Activated T-helper 2 cell treated with anti-CD3 and anti-CD28 coated beads, Interferon-gamma antibody, Interleukin-2, Interleukin-4, amounts not matched to agents 10 μg/mL and 5 μg/mL and 100 μg/mL, durations not matched to agents 14 hours and 24 hours and 36 hours (primary cell): ENCODE measurements at places on chromosomes 7 and 10.

DNA sequence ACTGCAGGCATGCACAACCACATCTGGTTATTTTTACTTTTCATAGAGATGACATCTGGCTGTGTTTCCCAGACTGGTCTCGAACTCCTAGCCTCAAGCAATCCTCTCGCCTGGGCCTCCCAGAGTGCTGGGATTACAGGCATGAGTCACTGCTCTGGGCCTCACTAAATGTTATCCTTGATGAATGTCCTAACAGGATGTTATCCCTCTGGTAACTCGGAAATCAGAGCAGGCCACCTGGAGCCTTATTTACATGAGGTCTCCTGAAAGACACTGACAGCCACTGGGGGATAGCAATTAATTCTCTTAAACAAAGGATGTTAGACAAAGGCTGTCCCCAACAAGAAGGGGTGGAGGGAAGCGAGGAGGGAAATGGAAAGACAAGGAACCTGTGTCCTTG, 4.5 kb upstream of the ZNF438 start:
- no peaks in the 10 kb centered on the region for H3K27me3 ChIP-seq
- H3K4me1 ChIP-seq = peaks cover 10% of the 10 kb centered on the region
- no peaks in the 10 kb centered on the region for H3K36me3 ChIP-seq
- H3K27ac ChIP-seq = no peak overlapping the region

GRCh38 chr7:155166673-155167370, 96.7 kb downstream of the HTR5A start:
- peaks cover 18% of the 10 kb centered on the region for H3K27me3 ChIP-seq
- H3K27ac ChIP-seq = no peak overlapping the region
- H3K36me3 ChIP-seq = no peaks in the 10 kb centered on the region
- no peak for DNase-seq
- no peak overlapping the region for H3K4me3 ChIP-seq
- H3K4me1 ChIP-seq = no peaks in the 10 kb centered on the region

GRCh38 chr7:2930310-2931033, 86.4 kb upstream of the GNA12 start:
- peaks cover 61% of the 10 kb centered on the region for H3K36me3 ChIP-seq
- no peaks in the 10 kb centered on the region for H3K27me3 ChIP-seq
- no peak for DNase-seq
- H3K4me3 ChIP-seq = no peak overlapping the region

DNA sequence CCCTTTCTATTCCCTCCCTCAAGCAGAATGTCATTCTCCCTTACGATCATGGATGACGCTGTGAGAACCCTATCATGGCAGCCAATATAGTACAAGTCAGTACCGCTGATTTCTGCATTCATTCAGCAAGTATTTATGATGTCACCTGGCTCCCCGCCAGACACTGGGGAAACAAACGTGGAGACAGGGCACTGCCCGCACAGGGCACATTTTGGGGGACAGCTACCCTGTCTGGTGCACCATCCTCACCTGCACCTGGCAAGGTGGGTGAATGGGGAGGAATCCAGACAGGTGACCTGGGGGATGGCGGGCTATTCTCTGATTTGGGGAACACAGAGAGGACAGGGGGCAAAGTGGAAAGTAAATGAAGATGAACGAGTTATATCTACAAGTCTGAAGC, 28.4 kb downstream of the MKI67 start:
- H3K36me3 ChIP-seq = peaks cover 66% of the 10 kb centered on the region
- no peak overlapping the region for H3K4me3 ChIP-seq
- peaks cover 40% of the 10 kb centered on the region for H3K4me1 ChIP-seq
- no peak for DNase-seq
- no peaks in the 10 kb centered on the region for H3K27me3 ChIP-seq

DNA sequence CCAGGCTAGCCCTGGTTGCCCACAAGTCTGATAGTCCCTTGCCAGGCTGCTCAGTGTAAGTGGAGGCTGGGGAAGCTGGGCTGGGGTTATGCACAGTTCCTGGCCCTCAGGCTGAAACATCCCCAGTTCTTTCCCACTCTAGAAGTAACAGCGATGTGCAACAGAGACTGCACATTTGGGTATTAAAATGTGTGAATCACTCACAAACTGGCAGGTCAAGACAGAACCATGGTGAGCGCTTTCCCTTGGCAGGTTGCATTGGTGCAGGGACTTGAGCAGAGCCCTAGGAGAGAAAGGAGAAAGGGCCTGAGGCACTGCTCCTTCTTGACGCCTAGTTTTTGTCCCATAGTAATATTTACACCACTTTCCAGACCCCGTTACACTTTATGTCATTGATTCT, 56.1 kb upstream of the SLC35B4 start:
- H3K4me1 ChIP-seq = no peaks in the 10 kb centered on the region
- H3K36me3 ChIP-seq = no peaks in the 10 kb centered on the region
- H3K27me3 ChIP-seq = peaks cover 16% of the 10 kb centered on the region

GRCh38 chr10:35739998-35740397, 97.9 kb upstream of the FZD8 start:
- no peak for DNase-seq
- no peaks in the 10 kb centered on the region for H3K36me3 ChIP-seq
- no peak overlapping the region for H3K27ac ChIP-seq
- no peaks in the 10 kb centered on the region for H3K4me1 ChIP-seq

DNA sequence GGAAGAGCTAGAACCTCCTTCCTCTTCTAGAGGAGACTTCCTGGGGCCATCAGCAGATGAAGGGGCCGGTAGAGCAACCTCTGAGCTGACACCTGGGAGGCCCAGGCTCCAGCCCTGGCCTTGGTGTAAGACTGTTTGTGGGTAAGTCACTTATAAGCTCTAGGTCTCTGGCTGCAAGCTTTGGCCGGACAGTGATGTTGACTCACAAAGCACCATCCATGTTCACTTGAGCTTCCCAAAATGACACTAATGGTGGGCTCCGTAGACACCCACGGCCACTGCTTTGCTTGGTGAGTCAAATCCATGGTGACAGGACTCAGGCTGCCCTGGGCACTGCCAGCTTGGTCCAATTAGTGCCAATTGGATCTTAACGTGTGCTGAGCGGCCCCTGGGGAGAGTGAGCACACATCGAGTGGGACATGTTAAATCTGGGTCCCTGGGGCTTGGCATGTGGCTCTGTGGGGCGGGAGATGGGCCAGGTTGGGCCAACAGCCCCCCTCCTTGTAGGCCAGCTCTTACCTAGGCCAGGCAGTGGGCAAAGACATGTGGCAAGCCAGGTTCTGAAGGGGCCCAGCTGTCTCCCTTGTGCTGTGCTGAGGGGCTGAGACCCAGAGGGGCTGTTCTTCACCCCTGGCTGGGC, 16.7 kb downstream of the NEURL1 start:
- no peak for DNase-seq
- no peak overlapping the region for H3K27ac ChIP-seq
- H3K27me3 ChIP-seq = peaks cover 30% of the 10 kb centered on the region
- H3K4me1 ChIP-seq = peaks cover 3% of the 10 kb centered on the region
- H3K36me3 ChIP-seq = no peaks in the 10 kb centered on the region

GRCh38 chr10:13808556-13809391, 222.0 kb downstream of the PRPF18 start:
- peaks cover 4% of the 10 kb centered on the region for H3K27me3 ChIP-seq
- no peak overlapping the region for H3K4me3 ChIP-seq
- H3K36me3 ChIP-seq = no peaks in the 10 kb centered on the region
- no peak for DNase-seq

- H3K4me1 ChIP-seq = no peaks in the 10 kb centered on the region
- H3K36me3 ChIP-seq = no peaks in the 10 kb centered on the region
- H3K27me3 ChIP-seq = peaks cover 5% of the 10 kb centered on the region
- no peak for DNase-seq
Observed at GRCh38 chr10:1661859-1662437, 75.4 kb downstream of the ADARB2 start.

GRCh38 chr7:114886241-114886640, 35.7 kb upstream of the MDFIC start:
- peak overlapping the region; percentile 19 for H3K27ac ChIP-seq
- peaks cover 30% of the 10 kb centered on the region for H3K4me1 ChIP-seq
- H3K27me3 ChIP-seq = no peaks in the 10 kb centered on the region
- H3K36me3 ChIP-seq = peaks cover 8% of the 10 kb centered on the region
- no peak for DNase-seq

DNA sequence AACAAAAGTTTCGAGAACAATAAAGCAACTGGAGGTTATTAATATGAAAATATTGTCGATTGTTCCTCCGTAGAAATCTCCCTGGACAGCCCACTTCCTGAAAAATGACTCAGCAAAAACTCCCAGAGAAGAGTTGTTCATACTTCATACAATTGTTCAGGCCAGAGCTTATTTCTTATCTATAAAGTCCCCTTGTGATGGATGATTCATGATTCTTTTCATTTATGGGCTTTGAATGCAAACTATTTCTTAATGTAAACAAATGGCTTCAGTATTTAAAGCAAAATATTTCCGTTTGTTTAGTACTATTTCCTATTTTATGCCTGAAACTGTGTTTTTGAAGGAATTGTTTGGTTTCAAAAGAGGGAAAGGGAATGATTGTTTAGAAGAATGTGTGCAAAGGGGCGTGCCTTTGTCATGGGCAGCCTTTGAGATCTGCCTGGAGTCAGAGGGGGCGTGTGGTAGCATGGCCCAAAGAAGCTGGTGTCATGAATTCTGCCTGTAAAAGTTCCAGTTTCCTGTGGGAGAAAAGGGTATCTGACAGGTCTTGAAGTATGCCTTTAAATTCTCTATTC, 26.2 kb upstream of the EXOC6 start:
- no peak overlapping the region for H3K4me3 ChIP-seq
- H3K4me1 ChIP-seq = peaks cover 12% of the 10 kb centered on the region
- H3K36me3 ChIP-seq = no peaks in the 10 kb centered on the region
- no peak for DNase-seq

DNA sequence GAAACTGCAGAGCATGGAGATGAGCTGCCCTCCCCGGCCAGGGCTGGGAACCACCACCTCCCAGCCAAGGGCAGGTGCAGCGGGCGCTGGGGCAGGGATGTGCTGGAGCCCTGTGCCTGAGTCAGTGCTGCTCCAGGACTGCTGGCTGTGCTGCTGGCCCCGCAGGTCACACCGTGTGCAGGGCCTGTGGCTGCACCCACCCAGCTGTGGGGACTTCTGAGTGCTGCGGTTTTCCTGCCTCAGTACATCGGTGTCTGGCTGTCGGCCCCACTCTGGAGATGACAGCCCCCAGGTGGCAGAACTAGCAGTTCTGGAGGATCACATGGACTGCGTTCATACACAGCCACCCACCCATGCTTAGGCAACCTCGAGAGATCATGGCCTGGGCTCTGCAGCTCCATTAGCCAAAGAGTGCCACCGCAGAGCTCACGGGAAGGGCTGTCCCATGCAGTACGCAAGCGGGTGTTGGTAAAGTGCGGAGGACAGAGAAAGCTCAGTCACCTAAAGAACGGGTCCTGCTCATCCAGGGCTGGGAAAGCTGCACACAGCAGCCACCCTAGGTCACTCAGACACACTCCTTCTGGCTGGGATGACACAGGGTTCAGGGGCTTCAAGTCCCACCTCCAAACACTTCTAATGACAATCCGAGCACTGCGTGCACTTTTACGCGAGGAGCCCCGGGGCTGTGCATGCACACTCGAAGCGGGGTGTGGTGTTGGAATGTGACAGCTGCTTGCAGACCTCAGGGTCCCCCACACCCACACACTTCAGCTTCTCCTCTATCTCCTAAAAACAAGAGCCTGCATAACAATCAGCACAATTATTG, 198.1 kb upstream of the PPP2R2D start:
- H3K4me3 ChIP-seq = no peak overlapping the region
- no peak for DNase-seq
- no peaks in the 10 kb centered on the region for H3K4me1 ChIP-seq
- no peaks in the 10 kb centered on the region for H3K27me3 ChIP-seq
- no peak overlapping the region for H3K27ac ChIP-seq

DNA sequence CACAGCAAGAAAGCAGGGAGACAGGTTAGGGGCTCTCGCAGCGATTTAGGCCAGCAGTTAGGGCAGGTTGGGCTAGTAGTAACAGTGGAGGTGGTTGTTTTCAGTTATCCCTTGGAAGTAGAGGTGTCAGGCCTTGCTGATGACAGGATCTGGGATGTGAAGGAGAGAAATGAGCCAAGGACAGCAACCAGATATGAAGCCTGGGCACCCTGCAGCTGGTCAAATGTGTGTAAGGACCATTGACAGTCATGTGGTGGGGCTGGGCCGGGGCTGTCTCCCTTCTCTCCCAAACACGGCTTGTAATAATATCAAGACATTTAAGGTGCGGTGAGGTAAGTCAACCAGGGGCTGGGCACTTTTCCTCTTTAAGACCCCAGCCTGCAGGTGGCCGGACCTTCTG, 112.5 kb upstream of the IGFBP3 start:
- no peak overlapping the region for H3K4me3 ChIP-seq
- no peaks in the 10 kb centered on the region for H3K4me1 ChIP-seq
- H3K27ac ChIP-seq = no peak overlapping the region
- no peaks in the 10 kb centered on the region for H3K36me3 ChIP-seq
- H3K27me3 ChIP-seq = no peaks in the 10 kb centered on the region

GRCh38 chr10:70354100-70354499, 28.3 kb downstream of the LRRC20 start:
- H3K4me3 ChIP-seq = no peak overlapping the region
- H3K27me3 ChIP-seq = no peaks in the 10 kb centered on the region
- peaks cover 22% of the 10 kb centered on the region for H3K4me1 ChIP-seq

DNA sequence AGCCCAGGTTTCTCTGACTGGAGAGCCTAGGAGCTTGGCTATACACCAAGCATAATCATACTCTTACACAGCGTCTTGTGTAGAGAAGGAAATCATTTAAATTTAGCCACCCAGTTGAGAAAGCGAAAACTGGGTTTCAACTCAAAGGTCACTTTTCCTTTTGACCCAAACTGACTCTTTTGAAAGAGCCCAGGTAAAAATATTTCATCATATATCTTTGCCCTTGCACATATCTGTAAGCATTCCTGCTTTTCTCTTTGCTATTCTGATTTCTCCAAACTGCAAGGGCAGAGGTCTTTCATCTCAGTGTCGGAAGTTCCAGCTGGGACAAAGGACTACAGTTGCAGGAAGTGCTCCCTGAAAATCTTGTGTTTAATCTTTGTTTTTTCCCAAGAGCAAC, 22.0 kb upstream of the ABCB4 start:
- no peak overlapping the region for H3K4me3 ChIP-seq
- DNase-seq = no peak
- H3K27ac ChIP-seq = no peak overlapping the region
- no peaks in the 10 kb centered on the region for H3K36me3 ChIP-seq

DNA sequence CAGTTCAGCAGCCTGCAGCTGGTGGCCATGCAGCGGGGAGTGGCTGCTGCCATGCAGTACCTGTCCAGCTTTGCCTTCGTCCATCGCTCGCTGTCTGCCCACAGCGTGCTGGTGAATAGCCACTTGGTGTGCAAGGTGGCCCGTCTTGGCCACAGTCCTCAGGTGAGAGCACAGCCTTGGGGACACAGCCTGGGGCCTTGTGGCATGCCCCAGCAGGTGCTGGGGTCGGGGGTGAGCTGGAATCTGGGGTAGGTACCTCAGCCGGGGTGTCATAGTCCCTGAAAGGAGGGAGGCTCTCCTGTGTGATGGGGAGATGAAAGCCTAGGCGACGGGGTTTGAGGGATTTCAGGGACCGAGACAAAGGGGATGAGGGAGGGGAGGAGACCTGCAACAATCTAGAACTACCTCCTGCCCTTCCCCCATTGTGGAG, 14.1 kb downstream of the EPHB6 start:
- H3K27ac ChIP-seq = no peak overlapping the region
- DNase-seq = no peak
- H3K4me3 ChIP-seq = no peak overlapping the region
- no peaks in the 10 kb centered on the region for H3K36me3 ChIP-seq

- no peak overlapping the region for H3K4me3 ChIP-seq
- no peaks in the 10 kb centered on the region for H3K36me3 ChIP-seq
Observed at GRCh38 chr7:70585071-70585470, 546.9 kb upstream of the GALNT17 start.

- no peak for DNase-seq
- H3K27ac ChIP-seq = no peak overlapping the region
- H3K4me1 ChIP-seq = peaks cover 80% of the 10 kb centered on the region
Observed at GRCh38 chr10:114518401-114519305, 114.4 kb upstream of the AFAP1L2 start.
